Memory B cell (primary cell): ENCODE measurements at places on chromosomes 4 and X.

DNA sequence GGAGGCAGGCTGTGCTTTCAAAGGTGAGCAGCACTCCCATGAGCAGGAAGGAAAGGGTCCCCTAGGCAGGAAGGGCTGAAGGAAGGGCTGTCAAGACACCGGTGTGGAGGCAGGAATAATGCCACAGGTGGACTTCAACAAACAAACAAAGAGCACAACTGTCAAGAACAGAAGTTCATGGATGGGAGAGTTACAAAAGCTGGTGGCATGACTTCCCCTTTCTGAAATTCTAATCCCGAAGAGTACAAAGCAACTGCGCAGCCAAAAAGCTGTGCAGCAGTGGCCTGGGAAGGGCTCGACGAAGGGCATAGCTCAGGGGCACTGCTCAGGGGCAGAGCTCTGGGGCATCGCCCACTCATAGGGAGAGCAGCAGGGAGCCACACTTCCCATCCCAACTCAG lies 582.3 kb upstream of the DIPK2B start:
- DNase-seq: no peak

DNA sequence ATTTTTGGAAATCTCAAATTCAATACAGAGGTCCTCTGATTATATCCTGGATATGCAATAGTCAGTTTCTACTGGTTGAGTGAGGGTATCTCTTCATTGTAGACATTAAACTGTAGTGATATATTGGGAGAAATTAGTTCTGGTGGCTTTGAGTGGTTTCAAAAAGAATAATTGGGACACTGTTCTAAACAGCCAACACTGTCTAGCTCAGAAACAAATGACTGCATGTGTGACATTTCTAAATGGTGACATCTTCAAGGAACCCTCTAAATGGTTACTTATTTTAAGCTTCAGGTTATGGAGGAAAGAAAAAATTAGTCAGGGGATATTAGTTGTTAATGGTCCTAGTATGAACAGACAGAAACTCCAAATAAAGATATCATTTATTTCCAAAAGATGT lies 186.2 kb downstream of the LARP7 start:
- no peak for DNase-seq

- DNase-seq: no peak
Observed at GRCh38 chr4:150238591-150238990, 160.3 kb downstream of the DCLK2 start.

- no peak for DNase-seq
Observed at GRCh38 chrX:50813843-50814661, at the start of gene SHROOM4. Gene SHROOM4, minus strand, starts transcription at chrX:50814194. Its CDS starts 176 bp downstream, at chrX:50814018.

GRCh38 chr4:153114771-153115321 lies 89.4 kb upstream of the TRIM2 start:
- no peak for DNase-seq

DNA sequence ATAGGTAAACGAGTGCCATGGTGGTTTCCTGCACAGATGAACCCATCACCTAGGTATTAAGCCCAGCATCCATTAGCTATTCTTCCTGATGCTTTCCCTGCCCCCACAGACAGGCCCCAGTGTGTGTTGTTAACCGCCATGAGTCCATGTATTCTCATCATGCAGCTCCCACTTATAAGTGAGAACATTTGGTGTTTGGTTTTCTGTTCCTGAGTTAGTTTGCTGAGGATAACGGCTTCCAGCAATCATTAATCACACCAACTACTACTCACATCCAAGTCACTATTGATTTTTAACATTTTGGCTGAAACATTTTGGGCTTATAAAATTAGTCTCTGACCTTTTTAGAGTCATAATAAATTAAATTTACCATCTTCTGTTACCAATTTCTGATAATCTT lies 205.3 kb downstream of the SPOCK3 start:
- DNase-seq: no peak

- DNase-seq: no peak
Observed at GRCh38 chr4:79273915-79274314, 51.9 kb downstream of the NAA11 start.

DNA sequence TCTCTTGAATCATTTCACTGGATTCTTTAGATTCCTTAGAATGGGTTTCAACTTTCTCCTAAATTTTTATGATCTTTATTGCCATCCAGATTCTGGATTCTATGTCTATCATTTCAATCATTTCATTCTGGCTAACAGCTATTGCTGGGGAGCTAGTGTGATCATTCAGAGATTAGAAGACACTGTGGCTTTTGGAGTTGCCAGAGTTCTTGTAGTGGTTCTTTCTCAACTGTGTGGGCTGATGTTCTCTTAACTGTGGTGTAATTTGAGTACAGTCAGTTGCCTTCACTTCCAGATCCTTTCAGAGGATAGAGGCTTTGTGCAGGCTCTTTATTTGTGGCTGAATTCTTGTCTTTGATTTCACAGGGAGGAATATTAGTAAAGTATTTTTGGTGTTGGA lies 12.1 kb upstream of the CSN2 start:
- no peak for DNase-seq

- no peak for DNase-seq
Observed at GRCh38 chrX:16745659-16746058, 26.2 kb downstream of the SYAP1 start.

- DNase-seq: no peak
Observed at GRCh38 chrX:40938423-40938822, 146.8 kb upstream of the USP9X start.

GRCh38 chr4:48012824-48013223 lies 3.7 kb downstream of the CNGA1 start:
- no peak for DNase-seq

- DNase-seq: no peak
Observed at GRCh38 chrX:140431521-140431920, 73.3 kb downstream of the SOX3 start.

DNA sequence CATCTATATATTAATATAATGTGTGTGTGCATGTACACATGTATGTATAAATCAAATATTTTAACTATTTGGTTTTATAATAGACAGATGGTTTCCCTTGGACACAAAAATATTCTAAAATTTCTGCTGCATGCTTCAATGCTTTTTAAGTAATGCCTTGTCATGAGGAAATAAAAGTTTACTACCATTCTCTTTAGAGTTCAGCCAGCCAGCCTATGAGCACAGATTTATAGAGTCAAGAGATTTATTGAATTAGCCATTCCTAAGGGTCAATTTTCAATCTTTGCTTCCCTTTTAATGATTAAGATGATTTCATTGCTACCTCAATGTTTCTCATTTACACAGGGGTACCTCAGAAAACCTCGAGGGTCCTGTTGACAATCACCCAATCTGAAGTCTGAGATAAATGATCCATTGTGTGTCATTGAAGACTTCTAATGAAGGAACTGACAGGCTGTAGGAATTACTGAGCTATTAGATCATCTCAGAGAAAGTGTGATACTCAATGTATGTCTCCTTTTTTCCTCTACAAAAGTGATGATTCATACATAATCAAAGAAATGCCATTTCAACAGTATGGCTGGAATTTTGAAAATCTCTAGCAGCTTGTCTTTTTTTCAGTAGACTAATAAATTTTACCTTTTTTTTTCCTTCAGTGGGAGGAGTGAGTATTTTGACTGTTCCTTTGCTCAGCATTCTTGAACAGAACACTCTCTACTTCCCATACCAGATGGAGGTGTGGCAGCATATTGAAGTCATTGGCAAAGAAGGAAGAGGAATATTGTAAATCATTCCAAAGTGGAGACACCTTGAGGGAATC lies 222.6 kb upstream of the PCDH18 start:
- DNase-seq: no peak

DNA sequence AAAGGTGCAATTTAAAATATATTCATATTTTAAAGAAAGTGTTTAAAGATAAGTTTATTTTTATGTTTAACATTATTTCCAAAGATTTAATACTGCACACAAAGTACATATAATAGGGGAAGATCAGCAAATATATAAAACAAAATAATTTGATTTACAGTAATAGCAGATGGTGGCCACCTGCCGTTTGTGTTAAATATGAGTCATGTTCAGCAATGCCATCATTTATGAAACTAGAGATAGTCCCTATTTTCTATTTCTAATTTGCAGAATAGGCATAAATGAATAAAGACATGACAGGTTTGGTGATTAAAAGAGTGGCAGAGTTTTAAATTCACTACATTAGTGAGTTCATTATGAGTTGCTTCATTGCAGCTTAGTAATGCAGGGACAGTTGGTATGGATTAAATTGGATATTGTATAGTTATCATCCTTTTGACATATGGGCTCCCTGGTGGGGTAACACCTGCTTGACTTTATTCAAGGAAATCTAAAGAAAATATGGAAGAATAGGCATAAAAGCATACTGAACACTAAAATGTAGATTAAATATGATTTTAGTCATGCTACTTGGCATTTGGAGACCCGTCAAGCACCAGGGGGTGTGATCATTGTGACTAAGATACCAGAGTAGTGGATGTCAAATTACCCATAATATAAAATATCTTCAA lies 78.8 kb upstream of the BANK1 start:
- no peak for DNase-seq

- DNase-seq: no peak
Observed at GRCh38 chr4:175234162-175234561, 316.0 kb downstream of the ADAM29 start.

DNA sequence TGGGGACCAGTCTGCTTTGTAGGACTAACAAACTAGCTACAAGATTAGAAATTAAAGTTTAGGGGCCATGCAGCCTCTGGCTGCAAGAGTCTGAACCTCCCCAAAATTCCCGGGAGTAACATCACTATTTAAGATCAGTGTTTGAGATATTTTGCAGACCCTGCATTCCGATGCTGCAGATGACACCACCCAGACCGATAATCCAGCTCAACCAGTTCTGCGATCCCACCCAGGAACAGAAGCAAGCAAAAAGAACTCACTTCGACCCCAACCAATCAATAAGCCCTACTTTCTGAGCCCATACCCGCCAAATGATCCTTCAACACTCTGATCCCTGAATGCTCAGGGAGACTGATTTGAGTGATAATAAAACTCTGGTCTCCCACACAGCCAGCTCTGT lies 877.8 kb downstream of the FAT4 start:
- no peak for DNase-seq
